ENCODE measurements at places on chromosomes 7 and 10.

DNA sequence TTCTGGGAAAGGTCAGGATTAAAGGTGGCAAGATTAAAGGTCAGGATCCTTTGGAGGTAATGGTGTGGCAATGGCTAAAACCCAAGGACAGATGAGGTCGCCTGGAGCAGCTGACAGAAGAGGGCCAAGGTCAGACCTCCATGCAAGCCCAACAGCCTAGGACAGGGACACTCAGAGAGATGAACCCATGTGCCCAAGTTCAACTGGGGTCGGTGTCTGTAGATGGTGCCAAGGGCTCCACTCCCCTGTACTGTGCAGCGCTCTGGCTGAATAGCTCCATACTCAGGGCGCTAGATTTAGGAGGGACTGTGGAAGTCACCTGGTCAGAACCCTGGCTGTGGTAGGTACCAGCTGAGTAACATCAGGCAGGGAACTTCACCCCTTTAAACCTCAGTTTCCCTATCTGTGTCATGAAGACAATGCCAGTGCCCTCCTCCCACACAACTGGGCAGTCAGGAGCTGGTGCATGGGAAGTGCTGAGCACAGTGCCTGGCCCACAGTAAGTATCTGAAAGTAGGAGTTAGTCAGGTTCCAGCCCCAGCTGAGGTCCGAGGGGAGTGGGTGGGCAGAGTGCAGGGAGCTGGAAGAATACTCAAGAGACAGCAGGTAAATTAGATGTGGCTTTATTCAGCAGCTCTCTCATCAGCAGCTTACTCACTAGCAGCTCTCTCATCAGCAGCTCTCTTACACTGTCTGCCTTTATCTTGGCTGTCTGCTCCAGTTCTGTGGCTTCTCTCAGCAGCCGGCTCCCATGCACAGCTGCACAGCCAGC is 327.1 kb downstream of the GLRX3 start:
- no peak for DNase-seq

GRCh38 chr7:128307061-128307460 is 36.6 kb downstream of the RBM28 start:
- no peak for DNase-seq

GRCh38 chr10:119404719-119405519 is 137.6 kb downstream of the RGS10 start:
- DNase-seq, result no peak

GRCh38 chr10:107059872-107060271 is 104.6 kb downstream of the SORCS1 start:
- DNase-seq, result no peak

DNA sequence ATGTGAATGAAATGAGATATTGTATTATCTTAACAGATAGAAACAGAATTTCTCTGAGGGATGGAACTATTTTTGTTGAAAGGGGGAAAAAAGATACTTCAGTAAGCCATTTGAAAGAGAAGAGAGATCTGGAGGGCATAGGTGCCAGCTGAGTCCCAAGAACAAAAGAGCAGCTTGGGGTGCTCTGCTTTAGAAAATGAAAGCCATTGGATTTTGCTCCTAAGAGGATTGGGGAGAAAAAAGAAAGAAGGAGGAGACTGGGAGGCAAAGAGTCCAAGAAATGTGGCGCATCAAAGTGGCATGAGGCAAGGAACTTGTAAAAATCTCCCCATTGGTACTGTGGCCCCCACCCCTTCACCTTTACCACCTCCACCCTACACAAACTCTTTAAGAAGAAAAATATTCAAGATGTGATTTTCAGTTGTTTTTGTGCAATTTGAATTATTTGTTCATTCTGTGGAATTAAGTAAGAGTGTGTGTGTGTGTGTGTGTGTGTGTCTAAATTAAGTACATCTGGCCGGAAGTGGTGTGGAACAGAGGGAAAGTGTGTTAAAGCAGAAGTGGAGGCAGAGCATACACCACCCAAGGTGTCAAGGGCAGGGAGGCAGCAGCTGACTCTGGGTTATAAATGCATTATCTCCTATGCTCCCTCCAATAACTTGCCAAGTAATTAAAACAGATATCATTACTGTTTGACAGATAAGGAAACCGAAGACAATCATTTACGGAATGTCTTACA is 9.9 kb upstream of the GNAI1 start:
- DNase-seq, result no peak

- DNase-seq, result no peak
Observed at GRCh38 chr7:147510201-147510542, 1080.4 kb upstream of the C7orf33 start.

GRCh38 chr10:20330246-20330645 is 514.0 kb downstream of the PLXDC2 start:
- no peak for DNase-seq

GRCh38 chr10:101559596-101560297 is 28.3 kb downstream of the POLL start:
- DNase-seq, result no peak

DNA sequence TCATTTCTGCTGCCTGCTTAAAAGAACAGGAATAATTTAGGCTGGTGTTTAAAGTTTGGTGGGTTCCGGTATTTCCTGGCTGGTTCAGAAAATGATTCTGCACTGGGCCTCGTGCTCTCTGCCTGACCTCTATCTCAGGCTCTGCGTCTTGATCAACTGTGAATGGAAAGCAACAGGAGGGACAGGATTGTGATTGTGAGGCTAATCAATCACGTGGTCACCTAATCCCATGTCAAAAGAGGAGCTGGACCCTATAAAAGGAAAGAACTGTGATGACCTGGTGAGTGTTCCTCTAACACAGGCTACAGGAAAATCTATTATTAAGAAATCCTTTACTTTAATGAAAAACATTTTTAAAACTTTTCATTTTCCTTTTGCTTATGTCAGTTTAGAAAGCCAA is at the start of gene DHX32:
Gene DHX32, minus strand, starts transcription at position 101 of the 400 bp plus-strand sequence. CDS start 468 bp downstream, outside the sequence.
- DNase-seq, result no peak

DNA sequence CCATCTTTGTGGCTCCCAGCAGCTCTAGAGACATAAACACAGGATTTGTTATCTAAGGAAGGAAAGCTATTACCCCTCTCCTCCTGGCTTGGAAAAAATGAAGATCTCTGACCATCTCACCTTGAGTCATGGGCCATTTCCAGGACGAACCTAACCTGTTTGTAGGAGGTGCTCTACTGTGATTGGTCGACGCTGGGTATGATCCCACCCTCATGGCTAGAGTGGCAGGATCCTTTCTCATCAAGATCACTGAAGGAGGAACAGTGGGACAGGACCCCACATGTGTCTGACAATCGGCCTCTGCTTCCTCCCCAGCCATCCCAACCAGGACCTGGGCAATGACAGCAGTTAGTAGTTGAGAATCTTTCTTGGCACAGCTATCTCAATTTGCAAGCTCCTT is 144.1 kb downstream of the EMX2 start:
- no peak for DNase-seq

DNA sequence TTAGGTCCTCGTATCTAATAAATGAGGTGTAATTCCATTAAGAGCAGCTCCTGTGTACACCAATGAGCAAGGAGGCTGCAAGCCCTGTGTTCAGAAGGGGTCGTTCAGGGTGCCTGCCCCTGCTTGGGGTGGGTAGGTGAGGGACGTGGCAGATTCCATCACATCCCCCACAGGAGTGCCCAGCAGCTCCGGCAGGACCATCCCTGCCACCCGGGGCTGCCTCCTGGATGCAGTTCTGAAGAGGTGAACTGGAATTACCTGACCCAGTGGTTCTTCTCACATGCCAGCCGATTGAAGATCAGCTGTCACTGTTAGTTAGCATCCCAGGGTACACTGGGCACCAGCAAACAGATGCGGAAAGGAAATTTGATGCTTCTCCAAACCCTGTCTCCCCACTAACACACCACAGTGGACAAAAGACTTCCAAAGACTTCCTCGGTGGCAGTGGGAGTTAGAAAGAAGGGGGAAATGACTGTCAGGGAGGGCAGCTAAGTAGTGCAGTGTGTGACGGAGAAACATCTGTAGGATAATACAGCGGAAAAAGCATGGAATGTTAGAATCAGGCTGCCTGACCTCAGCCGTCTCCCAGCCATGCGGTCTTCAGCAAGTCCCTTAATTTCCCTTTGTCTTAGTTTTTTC is 313.6 kb upstream of the ZMIZ1 start:
- no peak for DNase-seq

DNA sequence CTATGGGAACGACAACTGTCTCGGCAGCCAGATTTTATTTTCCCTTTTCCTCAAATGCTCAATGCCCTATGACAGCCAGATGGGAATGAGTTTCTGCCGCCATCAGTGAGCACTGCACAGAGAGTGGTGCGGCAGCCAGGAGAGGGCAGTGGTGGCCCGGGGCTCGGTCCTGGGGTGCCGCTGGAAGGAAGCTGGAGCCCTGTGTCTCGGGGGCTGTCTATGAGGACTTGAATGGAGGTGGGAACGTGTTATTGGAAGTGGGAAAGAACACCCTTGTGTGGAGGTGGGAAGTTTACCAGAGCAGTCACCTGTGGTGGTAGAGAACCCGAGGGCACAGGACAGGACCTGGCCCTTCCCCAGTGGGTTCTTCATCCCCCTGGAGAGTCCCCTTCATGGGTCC is 35.8 kb downstream of the JAKMIP3 start:
- no peak for DNase-seq

DNA sequence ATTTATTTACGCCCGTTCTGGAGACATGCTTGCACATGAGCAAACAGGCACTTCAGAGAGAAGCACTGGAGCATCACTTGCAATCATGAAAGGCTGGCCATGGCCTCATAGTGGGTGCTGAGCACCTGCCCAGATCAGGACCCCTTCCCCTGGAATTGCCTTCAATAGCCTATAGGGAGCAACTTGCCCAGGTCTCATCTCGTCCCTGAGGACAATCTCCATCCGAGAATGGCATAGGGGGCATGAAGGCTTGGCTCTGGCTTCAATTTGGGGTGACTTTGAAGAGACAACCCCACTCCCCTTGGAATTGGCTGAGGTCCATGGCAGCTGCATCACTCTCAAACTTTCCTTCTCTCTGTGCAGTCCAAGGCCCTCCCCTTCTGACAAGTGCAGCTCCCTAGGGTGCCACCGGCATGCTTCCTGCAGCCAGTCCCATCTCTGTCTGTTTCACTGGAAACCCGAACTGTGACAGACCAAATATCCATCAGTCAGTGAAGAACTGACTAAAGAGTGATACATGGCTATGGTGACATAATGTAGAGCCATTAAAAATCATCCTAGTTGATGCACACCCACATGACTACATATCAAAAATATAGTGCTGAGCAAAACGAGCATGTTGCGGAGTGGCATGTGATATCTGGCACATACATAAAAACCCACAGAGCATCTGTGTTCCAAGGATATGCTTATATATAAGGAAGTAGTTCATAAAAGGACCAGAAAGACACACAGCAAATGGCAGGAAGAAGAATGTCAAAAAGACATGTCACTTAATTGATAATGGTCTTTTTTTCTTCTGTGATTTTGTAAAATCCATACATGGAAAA is 12.4 kb downstream of the GDF2 start:
- DNase-seq, result no peak

- DNase-seq, result no peak
Observed at GRCh38 chr7:131898418-131898817, 342.0 kb upstream of the PODXL start.

GRCh38 chr10:71135236-71135635 is 77.1 kb upstream of the UNC5B start:
- DNase-seq, result no peak

- no peak for DNase-seq
Observed at GRCh38 chr10:106576534-106576933, 588.0 kb downstream of the SORCS1 start.

DNA sequence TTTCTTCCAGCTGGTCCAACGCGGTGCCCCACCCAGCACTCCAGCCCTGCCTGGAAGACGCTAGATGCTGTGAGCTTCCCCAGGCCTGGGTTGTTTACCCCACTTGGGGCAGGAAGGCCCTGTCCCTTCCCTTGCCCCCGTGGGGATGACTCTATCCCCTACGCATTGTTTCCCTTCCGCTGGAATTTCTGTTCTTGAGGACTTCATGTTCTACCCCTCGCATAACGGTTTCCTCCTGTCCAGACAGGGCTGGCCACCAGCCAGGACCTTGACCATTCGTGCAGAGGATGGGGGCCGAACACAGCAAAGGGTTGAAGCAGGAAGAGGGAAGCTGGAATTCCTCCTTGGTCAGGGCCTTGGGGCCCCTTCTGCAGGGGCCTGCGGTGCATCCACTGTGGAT is 14.7 kb upstream of the SERPINE1 start:
- no peak for DNase-seq

GRCh38 chr10:47101196-47101595 is 190.0 kb downstream of the PTPN20 start:
- DNase-seq, result no peak

GRCh38 chr10:78571891-78572290 is 496.9 kb upstream of the ZMIZ1 start:
- no peak for DNase-seq

Measured in ACHN (cell line).